ENCODE measurements at places on chromosomes 5 and 9.

DNA sequence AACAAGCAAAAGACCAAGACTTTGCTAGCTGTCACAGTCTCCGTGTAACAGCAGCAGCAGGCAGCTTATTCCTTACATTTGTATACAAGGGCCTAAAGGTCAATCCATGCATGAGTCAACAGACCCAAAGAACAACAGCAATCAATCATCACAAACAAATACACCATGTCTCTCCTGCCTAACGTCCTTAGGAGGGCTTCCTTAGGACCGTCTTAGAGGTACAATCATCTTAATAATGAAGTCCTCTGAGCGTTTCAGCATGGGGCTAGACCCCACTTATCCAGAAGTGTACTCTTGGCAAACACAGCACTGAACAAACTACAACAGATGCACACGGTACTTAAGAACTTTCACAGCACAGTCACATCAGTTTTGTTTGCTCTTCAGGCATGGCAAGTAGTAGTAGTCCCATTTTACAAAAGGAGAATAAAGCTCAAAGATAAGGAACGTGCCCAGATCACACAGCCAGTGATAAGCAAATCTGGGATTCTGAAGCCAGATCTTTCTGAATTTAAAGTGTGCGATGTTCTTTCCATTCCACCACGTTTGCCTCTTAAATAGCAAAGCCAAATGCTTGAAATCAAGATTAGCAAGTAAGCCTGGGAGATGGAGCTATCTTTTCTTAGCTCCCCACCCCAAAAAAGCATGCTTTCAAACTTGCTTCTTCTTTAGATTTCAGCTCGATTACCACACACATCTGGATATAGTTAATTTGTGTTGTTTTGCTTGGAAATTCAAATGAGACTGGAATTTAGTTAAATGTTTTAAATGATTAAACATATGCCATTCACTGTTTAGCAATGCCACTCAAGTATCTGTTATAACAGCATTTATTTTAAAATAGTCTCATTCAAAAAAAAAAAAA lies 24.2 kb downstream of the PSMB7 start:
- DNase-seq = peak; percentile 59

GRCh38 chr5:41057940-41058339 lies 13.2 kb downstream of the MROH2B start:
- no peak for DNase-seq

DNA sequence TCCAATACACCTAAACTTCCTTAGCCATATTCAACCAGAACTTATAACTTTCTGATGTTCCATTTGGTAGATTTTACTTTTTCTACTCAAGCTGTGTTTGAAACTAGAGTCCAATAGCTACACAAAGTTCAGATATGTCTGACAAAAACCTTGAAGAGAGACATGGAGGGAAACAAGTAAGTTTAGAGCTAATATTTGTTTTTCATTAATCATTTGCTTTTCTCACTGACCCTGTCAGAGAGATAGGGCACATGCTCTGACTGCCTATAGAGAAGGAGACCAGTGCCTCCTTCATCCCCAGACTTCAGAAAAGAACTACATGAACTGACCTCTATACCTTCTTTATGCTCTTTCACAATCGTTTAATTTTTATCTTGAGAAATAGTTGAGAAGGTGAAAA lies 157.0 kb upstream of the PPP1R2B start:
- no peak for DNase-seq

DNA sequence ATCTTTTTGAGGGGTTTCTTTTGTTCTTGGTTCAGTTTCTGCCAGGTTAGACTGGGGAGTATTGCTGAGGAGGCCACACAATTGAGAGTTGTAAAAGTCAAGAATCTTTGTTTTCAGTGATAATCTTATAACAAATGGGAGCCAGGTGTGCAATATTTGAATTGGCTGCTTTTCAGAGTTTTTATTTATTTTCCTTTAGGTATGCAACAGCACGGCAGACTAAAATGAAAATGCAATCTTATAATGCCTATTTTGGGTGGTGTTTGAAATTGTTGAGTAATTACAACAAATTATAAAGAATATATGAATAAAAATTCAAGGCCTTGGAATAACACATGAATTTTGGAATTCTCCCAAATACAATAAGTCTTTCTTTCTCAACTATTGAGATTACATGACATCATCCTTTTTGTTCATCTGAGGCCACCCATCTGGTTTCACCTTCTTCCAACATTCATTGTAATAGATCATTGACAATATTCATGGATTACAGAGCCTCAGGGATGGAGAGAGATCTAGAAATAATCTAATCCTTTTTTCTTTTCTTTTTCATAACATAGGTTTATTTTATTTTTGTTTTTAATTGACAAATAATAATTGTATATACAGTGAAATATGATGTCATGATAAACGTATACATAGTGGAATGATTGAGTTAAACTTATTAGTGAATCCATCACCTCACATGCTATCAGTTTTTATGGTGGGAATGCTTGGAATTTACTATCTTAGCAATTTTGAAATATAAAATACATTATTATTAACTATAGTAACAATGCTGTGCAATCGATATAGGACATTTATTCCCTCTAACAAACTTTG lies 1061.0 kb downstream of the NR2F1-AS1 start:
- DNase-seq = no peak

GRCh38 chr5:24196789-24197188 lies 448.0 kb downstream of the CDH10 start:
- no peak for DNase-seq

DNA sequence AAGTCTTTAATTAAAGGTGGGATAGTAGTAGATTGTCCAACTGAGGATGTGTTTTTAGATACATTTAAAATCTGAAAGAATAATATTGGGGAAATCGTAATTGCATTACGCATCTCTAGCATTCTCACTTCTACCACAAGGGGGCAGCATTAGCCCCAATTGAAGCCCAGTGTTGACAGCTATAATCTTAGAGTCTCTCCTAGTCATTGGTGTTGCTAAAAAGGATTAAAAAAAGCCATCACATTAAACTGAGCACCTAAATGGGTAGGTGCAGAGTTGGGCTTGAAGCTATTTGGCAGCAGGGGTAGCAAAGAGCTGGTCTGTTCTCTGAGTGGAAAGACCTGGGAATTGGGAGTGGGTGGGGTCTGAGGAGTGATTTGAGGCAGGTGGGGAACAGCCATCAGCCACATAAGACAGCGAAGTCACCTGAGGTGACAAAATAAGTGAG lies 177.2 kb downstream of the OSTF1 start:
- DNase-seq = peak; percentile 60

- peak; percentile 32 for DNase-seq
These were observed 13.6 kb downstream of the NNT start for GRCh38 chr5:43616535-43616934.

DNA sequence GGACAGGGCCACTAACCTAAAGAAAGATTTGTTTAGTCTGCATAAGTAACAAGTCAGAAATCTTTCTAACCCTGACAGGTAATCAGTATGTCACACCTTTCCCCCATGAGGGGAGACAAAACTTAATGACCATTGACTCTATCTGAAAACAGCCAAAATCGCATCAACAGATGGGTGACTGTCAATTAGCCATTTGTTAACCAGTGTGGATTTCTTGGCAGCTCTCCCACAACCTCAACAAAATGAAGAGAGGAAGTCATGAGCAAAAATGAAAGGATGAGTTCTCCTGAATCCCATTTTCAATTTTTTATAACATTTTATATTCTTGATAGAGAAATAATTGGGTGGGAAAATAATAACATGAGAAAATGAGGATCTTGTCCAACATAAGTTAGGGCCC lies 84.6 kb upstream of the SNX2 start:
- DNase-seq = no peak

GRCh38 chr9:35852876-35853865 lies 17.0 kb downstream of the OR13J1 start:
- DNase-seq = no peak

All from GM23248 (cell line).